ENCODE measurements at places on chromosomes 7 and 10.

- no peak for DNase-seq
These were observed 371.7 kb downstream of the ZNF716 start for GRCh38 chr7:57821438-57822382.

DNA sequence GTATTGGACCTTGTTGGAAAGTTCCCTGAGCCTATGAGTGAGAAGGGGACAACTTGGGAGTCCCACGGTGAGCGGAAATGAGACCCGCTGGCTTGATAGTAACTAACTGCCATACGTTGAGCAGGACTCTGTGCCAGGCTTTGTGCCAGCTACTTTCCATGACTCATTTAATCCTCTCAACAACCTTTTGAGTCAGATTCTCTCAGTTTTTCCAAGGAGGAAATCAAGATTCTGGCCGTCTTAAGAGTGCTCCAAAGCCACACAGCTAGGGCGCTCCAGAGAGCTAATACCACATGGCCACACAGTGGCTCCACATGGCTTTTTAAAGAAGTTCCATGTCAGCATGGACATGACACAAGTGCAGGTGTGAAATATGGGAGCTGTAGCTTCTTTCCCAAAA is 55.7 kb downstream of the NOD1 start:
- no peak for DNase-seq

- DNase-seq, result no peak
These were observed 152.9 kb downstream of the MAGI2 start for GRCh38 chr7:79300573-79300972.

DNA sequence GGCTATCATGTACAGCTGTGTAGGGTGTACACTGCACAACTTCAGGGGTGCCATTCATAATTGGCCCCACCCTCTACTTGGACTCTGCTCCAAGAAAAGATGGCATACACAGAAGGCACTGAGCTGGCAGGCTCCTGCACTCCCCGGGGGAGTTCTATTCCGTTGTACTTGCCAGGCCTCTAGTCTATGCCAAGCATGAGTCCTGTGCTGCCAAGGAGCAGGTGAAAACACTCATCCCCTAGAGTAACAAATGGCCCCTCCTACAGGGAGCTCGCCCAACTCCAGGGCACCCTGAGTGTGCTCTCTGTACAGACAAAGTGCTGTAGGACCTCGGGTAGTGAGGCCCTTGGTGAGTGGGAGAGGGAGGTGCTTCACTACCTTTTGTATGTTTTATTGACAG is 127.2 kb downstream of the SLIT1 start:
- no peak for DNase-seq

GRCh38 chr7:96503597-96503996 is 181.7 kb upstream of the SLC25A13 start:
- no peak for DNase-seq

- DNase-seq, result no peak
These were observed 2.8 kb downstream of the CLCN1 start for GRCh38 chr7:143318661-143319060.

- no peak for DNase-seq
These were observed 23.2 kb downstream of the POR start for GRCh38 chr7:75937958-75938786.

- DNase-seq, result no peak
These were observed 20.2 kb upstream of the OR2A5 start for GRCh38 chr7:144028547-144028946.

DNA sequence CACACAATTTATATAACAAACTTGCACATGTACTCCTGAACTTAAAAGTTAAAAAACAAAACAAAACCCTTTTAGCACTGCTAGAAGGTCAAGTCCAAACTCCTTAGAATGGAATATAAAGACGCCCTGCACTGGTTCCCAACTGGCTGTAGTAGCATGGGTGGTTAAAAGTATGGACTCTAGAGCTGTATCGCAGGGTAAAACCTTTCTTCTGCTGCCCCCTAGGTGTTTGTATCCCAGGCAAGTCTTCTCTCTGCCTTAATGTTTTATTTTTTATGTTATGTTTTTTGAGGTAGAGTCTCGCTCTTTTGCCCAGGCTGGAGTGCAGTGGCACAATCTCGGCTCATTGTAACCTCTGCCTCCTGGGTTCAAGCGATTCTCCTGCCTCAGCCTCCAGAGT is 35.2 kb downstream of the LSMEM1 start:
- DNase-seq, result no peak

DNA sequence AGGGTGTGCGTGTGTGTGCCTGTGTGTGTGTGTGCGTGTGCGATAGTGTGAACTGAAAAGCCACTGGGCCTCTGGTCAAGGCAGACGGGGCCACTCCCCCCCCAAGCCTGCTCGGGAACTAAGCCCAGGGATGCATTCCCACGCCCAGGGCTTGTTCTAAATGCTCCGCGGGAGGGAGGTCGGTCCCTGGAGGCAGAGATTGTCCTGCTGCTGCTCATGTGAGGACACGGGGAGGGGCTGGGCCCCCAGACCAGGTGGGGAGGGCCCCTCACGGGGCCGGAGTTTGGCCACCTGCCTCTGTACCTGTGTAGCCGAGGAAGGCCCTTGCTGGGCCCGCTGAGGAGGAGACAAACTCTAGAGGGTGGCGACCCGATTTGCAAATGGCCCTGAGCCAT is 93.9 kb downstream of the PDGFA start:
- DNase-seq, result no peak

GRCh38 chr7:43931346-43931745 is 5.1 kb downstream of the UBE2D4 start:
- DNase-seq, result no peak

GRCh38 chr7:130426564-130426963 is 14.3 kb downstream of the CEP41 start:
- no peak for DNase-seq

DNA sequence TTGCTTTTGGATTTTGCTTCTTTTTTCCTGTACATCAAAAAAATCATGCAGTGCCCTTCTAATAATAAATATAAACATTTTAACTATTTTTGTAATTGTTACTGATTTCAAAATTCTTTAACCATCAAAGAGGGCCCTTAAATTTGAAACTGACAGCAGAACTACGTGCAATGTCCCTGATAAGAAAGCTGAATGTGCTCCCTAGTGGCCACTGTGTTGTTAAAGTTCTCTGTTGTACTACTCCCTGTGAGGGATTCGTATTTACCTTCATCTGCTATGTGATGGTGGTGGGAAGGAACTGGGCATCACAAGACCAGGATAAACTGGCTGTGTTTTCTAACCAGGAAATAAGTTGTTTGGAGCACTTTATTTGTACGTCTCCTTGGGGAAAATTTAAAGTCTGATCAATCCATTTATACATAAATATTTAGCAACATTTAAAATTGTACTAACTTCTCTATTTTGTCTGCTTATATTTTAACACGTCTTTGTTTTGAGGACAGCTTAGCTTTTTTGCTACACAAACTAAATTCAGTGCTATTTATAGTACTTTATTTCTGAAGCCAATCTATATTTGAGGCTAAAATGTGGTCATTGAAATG is 322.4 kb downstream of the HGF start:
- no peak for DNase-seq

- no peak for DNase-seq
These were observed 136.8 kb upstream of the YAE1 start for GRCh38 chr7:39429421-39429820.

DNA sequence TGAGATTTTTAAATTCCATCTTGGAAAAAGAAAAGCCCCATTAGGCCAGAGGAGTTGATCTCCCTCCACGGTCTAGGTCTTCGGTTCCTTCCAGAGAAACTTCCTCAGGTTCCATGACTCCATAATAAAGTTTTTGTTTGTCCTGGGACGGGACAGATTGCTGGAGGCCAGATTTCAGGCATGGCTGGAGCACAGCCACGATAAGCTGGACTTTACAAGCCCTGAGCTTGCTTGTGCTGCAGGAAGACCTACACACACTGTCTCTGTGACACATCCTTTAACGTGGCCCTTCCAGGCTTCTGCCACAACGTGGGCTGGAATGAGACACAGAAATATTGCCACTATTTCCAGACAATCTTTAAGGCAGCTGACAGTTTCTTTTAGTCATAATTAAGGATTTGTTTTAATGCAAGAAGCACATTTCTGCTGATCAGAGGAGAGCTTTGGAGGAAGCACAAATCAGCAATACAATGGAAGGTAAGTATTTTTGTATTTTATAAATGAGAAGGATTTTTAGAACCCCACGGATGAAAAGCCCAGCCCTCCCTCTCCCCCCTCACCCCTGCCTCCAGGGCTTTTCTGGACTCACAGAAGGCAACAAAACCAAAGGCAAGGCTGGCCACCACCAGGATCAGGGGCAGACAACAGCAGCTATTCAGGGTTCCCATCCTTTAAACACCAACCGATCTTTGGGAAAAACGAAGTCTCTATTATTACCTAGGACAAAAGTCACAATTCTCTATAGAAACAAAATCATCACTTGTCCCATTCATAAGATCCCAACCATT is 6.5 kb downstream of the CTBP2 start:
- DNase-seq, result no peak

GRCh38 chr7:50661345-50662040 is 96.3 kb upstream of the DDC start:
- DNase-seq, result peak; percentile 54

- DNase-seq, result peak; percentile 76
These were observed 188.5 kb downstream of the ZMYND11 start for GRCh38 chr10:323651-324293.

- DNase-seq, result no peak
These were observed 42.7 kb upstream of the DPYSL4 start for GRCh38 chr10:132144086-132144485.

- DNase-seq, result no peak
These were observed 73.4 kb upstream of the LAMB4 start for GRCh38 chr7:108203537-108203936.

GRCh38 chr10:2729197-2729596 is 338.2 kb upstream of the PFKP start:
- no peak for DNase-seq

DNA sequence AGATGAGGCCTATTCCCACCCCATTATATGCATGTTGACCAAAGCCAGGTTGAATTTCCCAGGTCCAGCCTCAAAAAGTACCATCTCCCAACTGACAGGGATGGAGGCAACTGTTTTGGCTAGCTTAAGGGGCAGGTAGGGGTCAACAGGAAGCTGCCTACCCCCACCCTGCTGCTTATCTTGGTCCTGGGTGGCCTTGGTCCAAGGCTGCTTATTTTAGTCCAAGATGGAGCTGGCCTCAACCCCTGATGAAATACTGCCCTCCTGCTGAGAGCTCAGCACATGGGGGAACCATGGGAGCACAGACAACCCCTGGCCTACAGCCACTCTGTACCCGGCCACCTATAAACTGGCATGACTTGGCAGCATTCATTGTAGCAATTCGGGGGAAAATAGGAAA is 23.1 kb downstream of the MYO1G start:
- no peak for DNase-seq

- DNase-seq, result no peak
These were observed 164.0 kb downstream of the CHRM2 start for GRCh38 chr7:137032436-137032835.

DNA sequence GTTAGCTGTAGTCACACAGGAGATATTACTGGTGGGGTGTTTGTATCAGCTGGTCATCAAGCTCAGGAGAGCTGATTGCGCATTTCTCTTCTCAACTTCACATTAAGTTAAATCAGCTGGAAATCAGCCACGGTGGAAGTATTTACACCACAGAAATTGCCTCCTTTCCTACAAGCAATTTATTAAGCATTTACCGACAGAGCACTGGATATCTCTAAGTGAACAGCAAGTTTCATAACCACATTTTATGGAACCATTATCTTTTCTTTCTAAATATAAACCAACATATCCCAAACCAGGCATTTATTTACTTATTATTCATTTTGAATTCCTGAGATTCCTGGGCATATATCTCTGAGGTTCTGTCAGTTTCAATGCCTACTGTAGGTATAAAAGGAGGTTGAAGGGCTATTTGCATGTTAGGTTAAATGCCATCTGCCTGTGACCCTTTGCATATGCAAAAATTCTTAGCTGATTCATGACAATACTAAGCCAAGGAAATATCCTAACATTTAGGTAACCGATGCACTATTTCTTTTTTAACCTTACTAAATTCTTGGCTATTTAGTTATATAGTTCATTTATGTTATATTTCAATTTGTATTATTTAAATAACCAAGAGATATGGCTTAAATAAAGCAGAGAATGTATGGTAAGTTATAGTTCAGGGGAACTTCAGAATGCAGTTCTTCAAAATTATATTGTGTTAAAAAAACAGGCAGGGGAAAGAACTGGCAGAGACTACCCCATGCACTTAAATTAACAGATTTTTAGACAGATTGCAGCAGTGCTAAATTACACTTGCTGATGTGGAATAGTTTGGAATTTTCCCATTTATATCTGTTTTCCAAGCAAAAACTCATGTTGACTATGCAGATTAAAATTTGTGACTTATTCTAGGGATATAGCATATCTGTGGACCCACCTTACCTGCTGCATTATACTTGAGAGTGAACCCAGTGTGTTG is 56.8 kb downstream of the DYNC1I1 start:
- no peak for DNase-seq

- DNase-seq, result peak; percentile 70
These were observed 36.3 kb downstream of the SLC25A13 start for GRCh38 chr7:96285579-96285978.

GRCh38 chr7:102044984-102045673 is 227.7 kb downstream of the CUX1 start:
- DNase-seq, result no peak

- no peak for DNase-seq
These were observed 14.4 kb upstream of the DPYSL4 start for GRCh38 chr10:132172091-132173066.

DNA sequence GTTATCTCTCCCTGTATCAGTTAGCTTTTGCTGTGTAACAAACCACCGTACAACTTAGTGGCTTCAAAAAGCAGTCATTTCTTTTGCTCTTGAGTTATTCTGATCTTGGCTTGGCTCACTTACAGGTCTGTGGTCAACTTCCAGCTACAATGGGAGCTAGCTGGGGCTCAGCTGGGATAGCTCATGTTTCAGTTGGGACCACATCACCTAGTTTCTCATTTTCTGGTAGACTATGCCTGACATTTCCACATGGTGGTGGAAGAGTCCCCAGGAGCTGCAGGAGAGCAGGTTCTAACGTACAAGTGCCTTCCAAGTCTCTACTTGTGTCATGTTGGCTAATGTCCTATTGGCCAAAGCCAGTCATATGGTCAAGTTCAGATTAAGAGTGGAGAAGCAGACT is 25.8 kb upstream of the PIP4K2A start:
- DNase-seq, result no peak

GRCh38 chr10:132955479-132955878 is 13.1 kb upstream of the CFAP46 start:
- DNase-seq, result no peak

All from activated CD4-positive, alpha-beta T cell treated with anti-CD3 and anti-CD28 coated beads, Interleukin-2, amount 50 U/mL, for 16 hours (primary cell).